ENCODE measurements at places on chromosomes 3 and 15.

GRCh38 chr3:169241991-169242707, 421.4 kb downstream of the MECOM start:
- DNase-seq: no peak

- no peak for DNase-seq
Measured at GRCh38 chr3:188697127-188697526, 474.6 kb upstream of the TPRG1 start.

DNA sequence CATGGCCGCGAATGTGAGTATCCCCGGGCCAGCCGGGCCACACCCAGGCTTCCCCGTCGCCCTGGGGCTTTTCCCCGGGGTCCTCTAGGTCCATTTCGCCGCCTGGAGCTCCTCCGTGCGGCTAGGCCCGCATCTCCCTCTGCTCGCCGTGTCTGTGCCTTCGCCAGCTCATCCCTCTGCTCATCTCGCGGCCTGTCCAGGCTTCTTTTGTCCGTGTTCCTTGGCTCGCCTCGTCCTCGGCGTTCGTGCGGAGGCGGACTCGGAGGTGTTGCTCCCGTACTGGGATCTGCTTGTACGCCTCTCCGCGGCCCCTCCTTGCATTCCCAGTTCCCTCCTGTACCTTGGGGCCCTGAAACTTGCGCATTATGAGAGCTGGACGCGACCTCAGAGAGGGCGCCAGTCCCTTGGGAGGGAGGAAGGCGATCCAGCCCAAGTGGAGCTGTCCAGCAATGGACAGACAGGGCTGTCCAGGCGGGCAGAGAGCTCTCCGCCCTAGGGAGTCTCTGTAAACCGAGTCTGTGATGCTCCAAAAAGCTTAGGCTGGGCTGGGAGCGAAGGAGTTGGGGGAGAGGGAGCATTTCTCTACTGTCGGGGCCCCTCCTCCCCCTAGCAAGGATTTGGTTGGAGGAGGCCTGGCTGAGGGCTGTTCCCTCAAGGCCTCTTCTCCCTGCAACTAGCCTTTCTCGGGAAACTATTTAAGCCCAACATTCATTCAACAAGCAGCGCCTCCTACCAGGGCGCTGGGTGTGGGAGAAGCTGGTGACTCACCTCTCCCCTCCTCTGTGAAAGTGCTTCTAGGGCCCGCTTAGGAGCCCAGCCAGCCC, 553 bp downstream of the TMEM43 start:
- no peak for DNase-seq

GRCh38 chr3:12835052-12835665, 6.2 kb downstream of the RPL32 start:
- DNase-seq: no peak

DNA sequence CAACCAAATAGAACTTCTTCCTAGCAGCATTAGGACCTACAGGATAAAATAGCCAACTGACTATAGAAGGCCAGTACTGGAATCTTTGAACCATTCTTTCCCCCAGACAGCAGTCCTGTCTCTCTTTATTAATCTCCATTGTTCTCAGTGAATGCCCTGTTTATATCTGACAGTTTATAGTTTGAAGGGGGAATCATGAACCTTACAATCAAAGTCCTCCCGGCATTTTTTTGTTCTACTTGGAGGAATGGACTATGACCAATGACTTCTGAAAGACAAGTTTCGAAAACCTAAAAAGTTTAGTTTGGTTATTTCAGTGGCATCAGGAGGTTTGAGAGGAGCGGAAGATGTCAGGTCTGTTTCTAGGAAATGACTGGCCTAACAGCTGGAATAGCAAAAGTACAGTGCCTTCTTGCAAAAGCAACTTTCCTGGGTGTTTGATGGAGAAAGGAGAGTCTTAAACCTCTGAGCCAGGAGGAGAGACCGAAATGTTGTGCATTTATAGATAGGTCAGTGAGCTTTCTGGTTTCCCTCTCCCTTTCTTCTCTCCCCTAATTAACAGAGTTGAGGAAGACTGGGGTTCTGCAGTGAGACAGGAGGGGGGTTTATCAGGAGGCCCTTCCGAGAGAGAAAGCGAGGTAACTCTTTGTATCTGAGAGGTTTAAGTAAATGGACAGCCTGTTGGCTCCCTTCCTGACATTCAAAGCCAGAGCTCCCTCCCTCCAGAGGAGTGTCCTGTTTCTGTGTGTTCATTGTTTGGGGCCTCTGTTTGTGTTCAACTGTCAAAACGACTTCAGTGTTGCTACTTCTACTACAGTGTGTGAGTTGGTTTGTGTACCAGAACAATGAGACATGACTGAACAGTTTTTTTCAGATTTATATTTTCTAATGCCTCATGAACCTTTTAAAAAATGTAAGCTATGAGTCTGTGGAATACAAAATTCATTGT, 383.0 kb upstream of the RARB start:
- no peak for DNase-seq

GRCh38 chr3:194494951-194495374, 8.2 kb upstream of the ATP13A3 start:
- no peak for DNase-seq

GRCh38 chr3:129461022-129461421, 21.0 kb downstream of the IFT122 start:
- no peak for DNase-seq

DNA sequence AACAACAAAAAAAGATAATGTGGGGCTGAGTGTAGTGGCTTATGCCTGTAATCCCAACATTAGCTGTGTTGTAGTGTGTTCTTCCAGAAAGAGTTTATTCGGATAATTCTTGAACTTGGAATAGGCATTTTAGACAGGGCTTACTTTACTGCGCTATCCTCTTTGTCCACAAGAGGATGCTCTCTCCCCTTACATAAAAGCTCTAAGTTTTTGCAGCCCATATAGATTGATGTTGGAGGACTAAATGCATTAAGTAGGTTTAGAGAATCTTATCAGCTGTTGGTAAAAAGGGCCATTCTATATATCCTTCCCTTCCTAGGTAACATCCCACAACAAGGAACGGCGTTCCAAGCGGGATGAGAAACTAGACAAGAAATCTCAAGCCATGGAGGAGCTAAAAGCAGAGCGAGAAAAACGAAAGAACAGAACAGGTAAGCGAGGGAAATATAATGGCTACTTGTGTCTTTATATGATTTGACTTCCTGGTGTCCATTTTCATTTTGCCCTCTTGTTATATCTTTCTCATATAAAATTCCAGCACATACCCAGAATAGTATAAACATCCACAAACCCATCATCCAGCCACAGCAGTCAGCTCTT, 27.8 kb upstream of the ITPKA start:
- no peak for DNase-seq

- no peak for DNase-seq
Measured at GRCh38 chr3:88075072-88075471, 16.0 kb downstream of the ZNF654 start.

DNA sequence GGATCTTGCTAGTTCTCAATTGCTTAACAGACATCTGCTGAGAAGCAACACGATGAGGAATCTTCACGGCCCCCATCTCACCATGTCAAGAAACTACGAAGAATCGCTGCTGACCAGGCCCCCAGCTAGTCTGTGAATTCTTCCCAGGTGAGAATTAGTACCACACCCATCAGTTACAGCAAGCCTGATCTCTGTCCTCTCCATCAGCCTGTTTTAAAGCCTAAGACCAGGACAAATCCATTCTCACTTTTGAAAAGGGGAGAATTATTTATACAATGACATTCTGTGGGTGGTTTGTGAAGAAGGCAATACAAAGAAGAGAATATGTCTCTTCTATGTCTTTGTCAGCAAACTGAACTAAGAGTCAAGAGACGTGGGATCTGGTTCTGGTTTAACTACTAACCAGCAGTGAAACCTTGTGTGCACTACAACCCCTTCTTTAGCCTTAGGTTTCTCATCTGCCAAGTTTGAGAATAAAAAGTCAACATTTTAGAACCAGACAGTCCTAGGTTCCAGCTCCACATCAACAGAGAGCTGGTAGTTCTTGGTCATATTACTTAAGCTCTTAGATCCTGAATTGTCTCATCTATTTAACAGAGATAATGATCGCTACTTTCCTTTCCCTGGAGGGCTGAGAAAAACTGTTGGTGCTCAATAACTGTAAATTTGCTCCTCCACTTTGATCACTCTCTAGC, 160.4 kb upstream of the RORA start:
- DNase-seq: no peak

- no peak for DNase-seq
Measured at GRCh38 chr3:197417911-197418618, 119.7 kb upstream of the DLG1 start.

GRCh38 chr3:94482686-94483085, 419.8 kb downstream of the NSUN3 start:
- DNase-seq: no peak

- no peak for DNase-seq
Measured at GRCh38 chr15:40243126-40243810, 4.4 kb downstream of the PAK6 start.

- DNase-seq: no peak
Measured at GRCh38 chr15:50607129-50607528, 60.7 kb upstream of the USP50 start.

- no peak for DNase-seq
Measured at GRCh38 chr3:55322638-55323037, 164.5 kb downstream of the WNT5A start.
